T47D (cell line): ENCODE measurements at places on chromosomes 1 and 21.

DNA sequence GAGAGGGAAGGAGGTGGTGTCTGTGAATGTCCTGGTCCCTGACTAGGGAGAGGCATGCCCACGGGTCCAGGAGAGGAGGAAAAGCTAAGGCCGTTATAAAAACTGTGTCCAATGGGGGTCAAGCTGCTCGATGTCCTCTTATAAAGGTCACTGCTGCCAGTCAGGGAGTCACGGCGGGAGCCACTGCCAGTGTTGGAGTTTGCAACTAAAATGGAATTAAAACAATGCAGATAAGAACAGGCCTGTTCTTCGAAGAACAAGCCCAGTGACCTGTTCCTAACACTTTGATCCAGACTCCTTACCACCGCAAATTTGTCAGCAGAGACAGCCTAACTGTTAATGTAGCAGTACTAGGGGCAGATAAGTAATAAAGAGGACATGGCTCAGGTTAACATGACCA lies 56.1 kb upstream of the SDC3 start:
- DNase-seq: no peak

DNA sequence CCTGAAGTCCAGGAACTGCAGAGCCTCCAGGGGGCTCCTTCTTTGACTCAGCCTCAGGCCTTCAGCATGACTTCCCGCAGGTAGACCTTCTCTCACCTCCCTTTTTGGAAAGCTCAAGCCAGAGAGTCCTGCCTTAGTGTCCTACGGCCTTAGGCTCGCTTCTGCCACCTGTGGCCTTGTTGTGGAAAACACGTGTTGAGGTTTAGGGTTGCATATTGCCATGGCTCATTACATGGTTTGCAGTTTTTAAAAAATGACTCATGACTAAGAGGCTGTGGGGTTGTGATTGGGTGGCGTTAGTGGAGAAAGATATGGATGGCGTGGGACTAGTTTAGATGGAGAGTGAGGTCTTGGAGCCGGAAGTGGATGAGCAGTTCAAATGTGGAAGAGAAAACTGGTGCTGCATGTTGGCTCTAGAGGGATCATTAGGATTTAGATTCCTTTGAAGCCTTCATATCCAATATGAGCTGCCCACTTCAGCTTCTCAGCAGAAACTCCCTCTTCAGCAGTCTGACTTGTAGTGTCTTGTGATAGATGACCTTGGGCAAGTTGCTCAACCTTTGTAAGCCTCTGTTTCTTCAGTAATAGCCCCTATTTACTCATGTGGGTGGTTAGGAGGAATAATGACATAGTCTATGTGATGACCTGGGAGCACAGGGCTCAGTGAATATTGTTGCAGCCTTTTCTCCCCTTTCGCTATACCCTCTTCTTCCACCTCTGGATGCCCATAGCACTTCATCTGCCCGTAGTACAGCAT lies 6.5 kb upstream of the FGGY start:
- DNase-seq: peak; percentile 79

- DNase-seq: no peak
Observed at GRCh38 chr1:240586006-240586405, 25.9 kb downstream of the GREM2 start.

DNA sequence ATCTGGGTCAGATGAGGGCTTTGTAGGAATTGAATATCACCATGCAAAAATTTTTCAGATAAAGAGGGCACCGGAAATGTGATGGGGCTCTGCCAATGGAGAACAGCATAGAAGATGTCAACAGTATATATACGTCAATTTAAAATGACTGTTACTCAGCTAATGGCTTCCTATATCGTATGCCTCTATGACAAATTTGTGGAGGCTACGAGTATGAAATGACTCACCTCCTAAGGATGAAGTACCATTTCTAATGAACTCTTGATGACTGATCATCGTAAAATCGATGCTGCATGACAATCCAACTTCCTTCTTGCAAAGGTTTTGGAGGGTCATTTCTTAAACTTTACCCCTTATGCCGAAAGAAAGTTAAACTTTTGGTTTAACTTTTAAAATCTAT lies 450.3 kb upstream of the ZP4 start:
- DNase-seq: no peak

DNA sequence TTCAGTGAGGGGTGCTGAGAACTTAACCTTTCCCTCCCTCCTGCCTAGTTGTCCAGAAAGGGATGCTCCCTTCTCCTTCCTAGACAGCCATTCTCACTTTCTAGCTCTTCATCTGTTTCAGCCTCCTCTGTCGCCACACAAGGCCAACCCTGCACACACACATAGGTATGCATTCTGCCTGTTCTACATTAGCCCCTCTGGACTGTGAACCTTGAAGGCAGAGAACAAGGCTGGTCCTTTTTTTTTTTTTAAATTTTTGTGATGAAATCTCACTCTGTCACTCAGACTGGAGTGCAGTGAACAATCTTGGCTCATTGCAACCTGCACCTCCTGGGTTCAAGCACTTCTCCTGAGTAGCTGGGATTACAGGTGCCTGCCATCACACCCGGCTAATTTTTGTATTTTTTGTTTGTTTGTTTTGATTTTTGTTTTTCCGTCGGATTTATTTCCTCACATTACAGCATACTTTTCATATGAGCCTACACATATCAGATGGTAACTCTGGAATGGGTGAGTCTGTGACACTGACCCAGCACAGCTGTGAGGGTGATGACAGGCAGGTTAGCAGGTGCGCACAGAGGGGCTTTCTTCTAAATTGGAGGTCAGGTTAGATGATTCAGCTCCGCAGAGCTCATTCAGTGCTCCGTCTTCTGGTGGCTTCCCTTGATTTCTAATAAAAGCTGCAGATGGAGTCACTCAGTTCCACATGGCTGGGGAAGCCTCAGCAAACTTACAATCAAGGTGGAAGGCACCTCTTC lies 4.9 kb upstream of the AKR1A1 start:
- no peak for DNase-seq

GRCh38 chr1:115467196-115467595 lies 129.1 kb upstream of the NGF start:
- no peak for DNase-seq

- DNase-seq: peak; percentile 62
Observed at GRCh38 chr1:226626577-226626956, 78.0 kb downstream of the STUM start.

GRCh38 chr1:225228871-225229303 lies 199.0 kb downstream of the LBR start:
- no peak for DNase-seq
